ENCODE measurements at places on chromosomes 16 and 17. TPM values are rescaled to one million over a fixed set of nuclear protein-coding genes. Genes with fewer than 3 reads are reported as not detected.

DNA sequence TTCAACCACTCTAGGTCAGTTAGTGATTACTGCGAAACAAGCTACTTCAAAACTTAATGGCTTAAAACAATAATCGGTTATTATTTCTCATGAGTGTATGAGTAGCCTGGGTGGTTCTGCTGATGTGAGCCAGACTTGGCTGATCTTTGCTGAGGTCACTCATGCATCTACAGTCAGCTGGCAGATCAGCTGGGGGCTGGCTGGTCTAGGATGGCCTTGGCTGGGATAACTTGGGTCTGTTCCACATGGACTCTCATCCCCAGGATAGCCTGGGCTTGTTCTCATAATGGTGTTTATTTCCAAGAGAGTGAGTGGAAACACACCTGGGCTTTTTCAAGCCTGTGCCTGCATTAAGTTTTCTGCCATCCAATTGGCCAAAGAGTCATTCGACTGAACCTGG lies 13.0 kb downstream of the CCDC182 start:
- DNase-seq: peak; percentile 88

GRCh38 chr16:89669755-89670154 lies 12.1 kb downstream of the SPATA33 start:
- DNase-seq: no peak

DNA sequence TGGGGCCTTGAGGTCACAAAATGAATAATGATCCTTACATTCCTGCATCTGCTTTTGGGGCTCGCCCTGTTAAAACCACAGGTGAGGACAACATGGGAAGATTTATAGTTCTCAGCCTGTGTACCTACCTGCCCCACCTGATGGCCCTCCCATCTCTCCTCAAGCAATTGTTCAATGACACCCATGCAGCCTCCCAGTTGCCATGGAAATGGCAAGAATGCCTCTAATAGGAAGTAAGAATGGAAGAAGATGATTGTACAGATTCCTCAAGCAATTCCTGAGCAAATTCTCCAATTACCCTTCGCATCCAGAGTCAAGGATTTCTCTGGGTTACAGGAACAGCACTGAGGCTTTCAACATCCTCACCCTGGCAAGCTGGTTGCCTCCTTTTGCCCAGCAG lies 78.6 kb upstream of the CCL2 start:
- DNase-seq: no peak

GRCh38 chr17:72448019-72448418 lies 327.2 kb downstream of the SOX9 start:
- no peak for DNase-seq

- DNase-seq: no peak
Measured at GRCh38 chr17:17388657-17389496, 85.7 kb downstream of the NT5M start.

- DNase-seq: no peak
Measured at GRCh38 chr16:11735787-11736186, 6.9 kb downstream of the TXNDC11 start.

DNA sequence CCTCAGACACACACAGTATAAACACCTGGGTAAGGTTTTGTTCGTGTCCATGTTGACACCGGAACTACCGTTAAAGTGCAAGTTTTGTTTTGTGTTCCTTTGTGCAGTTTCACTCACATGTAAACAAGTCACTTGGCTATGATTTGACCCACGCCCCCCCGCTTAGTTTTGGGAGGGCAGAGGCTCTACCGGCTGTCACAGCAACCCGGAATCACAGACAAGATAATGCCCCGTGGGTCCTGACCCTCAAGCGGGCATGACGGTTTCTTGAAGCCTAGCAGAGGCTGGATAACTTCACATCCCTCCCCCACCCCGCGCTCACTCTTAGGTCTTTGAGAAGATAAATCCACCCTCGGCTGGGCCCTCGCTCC lies 1.7 kb downstream of the RASD1 start:
- no peak for DNase-seq

- DNase-seq: peak; percentile 87
Measured at GRCh38 chr16:14559809-14560241, 70.2 kb downstream of the PARN start.

- DNase-seq: no peak
Measured at GRCh38 chr16:86676254-86676670, 97.9 kb downstream of the FOXL1 start.

GRCh38 chr17:76597156-76598003 lies 11.7 kb upstream of the ST6GALNAC2 start:
- DNase-seq: peak; percentile 93

DNA sequence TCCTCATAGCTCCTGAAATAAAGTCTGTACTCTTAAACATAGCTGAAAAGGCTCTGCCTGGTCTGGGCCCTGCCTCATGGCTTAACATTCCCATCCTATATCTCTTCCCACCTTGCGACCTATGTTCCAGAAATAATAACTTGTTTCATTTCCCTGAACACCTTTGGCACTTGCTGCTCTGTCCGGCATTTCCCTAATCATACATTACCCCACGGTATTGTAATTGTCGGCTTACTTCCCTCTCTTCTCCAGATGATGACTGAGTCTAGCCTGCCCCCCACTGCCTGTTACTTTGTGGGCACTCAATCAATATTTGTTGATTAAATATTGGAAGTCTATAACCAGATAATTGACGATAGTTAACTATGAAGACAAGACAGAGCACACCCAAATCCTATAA lies 23.3 kb upstream of the SUPT4H1 start:
- no peak for DNase-seq

- DNase-seq: no peak
Measured at GRCh38 chr17:44642834-44643233, 13.4 kb upstream of the MEIOC start.

DNA sequence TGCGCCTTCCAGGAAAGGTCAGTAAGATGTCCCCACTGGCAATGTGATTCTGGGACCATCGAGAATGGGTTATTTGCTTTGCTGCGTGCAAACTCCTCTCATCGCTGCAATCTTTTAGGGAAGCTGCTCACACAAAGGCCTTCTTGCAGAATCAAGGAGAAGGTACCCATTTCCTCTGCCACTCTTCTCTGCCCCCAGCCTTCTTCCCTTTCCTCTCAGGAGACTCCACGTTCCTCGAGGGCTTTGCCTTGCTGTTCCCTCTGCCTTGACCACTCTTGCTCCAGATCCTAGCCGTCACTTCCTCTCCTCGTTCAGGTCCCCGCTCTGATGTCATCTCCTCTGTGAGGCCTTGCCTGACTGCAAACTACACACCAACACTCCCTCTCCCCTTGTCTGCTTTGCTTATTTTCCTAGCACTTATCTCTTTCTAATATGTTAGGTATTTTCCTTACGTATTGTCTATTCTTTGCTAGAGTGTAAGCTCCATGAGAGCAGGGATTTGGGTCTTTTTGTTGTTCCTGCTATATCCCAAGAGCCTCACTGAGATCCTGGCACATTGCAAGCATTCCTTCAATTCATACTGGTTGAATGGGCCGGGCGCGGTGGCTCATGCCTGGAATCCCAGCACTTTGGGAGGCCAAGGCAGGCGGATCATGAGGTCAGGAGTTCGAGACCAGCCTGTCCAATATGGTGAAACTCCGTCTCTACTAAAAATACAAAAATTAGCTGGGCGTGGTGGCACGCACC lies 5.3 kb upstream of the CRK start:
- DNase-seq: no peak

DNA sequence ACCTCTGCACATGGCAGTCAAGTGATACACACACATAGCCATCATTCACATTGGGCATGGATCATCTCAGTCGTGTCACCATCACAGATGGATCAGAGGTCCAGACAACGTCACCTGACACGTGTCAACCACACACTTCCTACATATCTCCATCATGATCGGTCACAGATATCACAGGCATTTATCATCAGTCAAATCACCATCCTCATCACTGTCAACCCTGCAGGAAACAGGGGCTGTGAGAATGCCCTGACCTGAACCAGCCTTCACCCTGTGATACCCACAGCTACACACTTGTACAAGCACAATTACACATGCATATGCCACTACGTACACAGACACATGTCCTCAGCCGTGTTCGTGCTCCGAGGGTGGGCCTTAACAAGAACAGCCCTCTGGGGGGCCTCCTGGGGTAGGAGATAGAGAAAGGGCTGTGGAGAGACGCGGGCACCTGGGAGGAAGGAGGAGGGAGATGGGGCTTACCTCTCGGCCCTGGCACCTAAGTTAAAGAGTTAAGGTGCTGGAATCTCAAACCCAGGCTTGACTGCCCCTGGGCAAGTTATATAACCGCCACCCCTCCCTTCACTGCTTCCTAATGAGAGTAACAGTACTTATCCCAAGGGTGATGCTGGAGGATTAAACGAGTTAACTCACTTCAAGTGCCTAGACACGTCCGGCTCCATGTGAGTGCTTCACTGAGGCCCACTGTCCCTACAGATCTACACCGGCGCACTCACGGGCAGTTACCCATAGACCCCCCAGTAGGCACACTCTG lies 1.1 kb downstream of the SLC12A4 start:
- DNase-seq: no peak

GRCh38 chr16:49484451-49484849 lies 110.8 kb downstream of the C16orf78 start:
- DNase-seq: peak; percentile 95

- no peak for DNase-seq
Measured at GRCh38 chr17:38547444-38547843, 58.3 kb downstream of the SRCIN1 start.

DNA sequence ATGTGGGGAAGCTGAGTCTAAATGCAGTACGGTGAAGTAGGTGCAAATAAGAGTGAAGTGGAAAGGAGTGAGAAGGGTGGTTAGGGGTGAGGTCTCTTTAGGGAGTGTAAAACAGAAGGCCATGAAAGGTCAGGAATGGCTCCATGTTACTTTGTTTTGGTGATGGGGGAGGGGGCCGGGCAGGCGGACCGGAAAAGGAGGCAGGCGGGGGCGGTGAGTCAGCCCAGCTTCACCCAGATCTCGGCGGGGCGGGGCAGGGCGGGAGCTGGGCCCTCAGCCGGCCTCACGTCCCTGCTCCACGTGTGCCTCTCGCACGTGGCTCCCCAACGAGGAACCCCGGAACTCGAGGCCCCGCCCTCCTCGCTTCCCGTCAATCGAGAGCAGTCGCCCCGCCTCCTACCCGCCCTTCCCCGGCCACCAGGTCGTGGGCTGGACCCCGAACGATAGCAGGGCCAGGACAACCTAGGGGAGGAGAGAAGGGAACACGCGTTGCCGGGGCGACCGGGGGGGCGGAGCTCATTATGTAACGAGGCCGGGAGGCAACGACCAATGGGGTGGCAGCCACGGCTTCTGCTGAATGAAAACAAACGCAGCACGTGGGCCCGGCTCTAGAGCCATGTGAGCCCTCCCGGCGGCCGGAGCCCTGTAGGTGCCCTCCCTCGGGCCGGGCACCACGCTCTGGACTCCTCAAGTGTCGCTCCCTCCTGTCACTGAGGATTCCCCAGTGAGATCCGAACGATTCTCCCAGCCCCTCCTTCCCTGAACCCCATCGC lies 1.4 kb downstream of the NR1D1 start:
- DNase-seq: peak; percentile 100

DNA sequence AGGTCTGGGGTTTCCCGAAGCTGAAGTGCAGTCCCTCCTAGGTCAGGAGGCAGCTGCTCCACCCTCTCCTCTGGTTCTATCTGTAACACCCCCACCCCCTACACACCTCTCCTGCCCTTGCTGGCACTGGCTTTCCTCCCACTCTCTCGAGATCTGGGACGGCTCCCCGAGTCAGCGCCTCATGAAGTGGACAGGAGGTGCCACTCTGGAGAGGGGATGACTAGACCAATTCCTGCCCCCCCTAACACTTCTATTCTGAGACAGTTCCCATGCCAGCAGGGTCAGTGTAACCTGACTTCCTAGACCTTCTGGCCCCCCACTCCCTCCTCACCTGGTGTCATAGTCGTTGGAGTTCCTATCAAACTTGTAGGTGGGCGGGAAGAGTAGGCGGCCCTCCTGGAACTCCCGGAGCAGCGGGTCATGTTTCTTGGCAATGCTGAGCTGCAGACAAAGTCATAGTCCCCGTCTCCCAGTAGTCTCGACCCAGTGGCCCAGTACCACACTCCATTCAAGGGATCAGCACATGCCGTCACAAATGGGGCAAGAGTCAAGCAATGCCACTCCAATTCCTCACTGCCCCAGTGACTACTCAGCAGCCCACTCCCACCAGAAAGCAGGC lies 9.7 kb downstream of the INPP5K start:
- DNase-seq: no peak

Gene ZNF75A
- 10.2 TPM for total RNA-seq

Gene ABCC6
- 128 TPM for total RNA-seq

Gene OR1G1
- total RNA-seq: not detected

Gene MAP3K14
- 6.9 TPM for total RNA-seq

Gene GLIS2
- 1.6 TPM for total RNA-seq

Gene PRAC1
- not detected for total RNA-seq

Gene CSNK2A2
- total RNA-seq: 25.6 TPM

Gene SLC13A2
- 0.55 TPM for total RNA-seq

Gene SRCAP
- 27.7 TPM for total RNA-seq

Measured in left lobe of liver (tissue), 2 donors.